ENCODE measurements at places on chromosomes 1 and 21. TPM values are rescaled to one million over a fixed set of nuclear protein-coding genes. Genes with fewer than 3 reads are reported as not detected.

- no peak for DNase-seq
Observed at GRCh38 chr1:109112056-109112651, 1.8 kb upstream of the ELAPOR1 start.

DNA sequence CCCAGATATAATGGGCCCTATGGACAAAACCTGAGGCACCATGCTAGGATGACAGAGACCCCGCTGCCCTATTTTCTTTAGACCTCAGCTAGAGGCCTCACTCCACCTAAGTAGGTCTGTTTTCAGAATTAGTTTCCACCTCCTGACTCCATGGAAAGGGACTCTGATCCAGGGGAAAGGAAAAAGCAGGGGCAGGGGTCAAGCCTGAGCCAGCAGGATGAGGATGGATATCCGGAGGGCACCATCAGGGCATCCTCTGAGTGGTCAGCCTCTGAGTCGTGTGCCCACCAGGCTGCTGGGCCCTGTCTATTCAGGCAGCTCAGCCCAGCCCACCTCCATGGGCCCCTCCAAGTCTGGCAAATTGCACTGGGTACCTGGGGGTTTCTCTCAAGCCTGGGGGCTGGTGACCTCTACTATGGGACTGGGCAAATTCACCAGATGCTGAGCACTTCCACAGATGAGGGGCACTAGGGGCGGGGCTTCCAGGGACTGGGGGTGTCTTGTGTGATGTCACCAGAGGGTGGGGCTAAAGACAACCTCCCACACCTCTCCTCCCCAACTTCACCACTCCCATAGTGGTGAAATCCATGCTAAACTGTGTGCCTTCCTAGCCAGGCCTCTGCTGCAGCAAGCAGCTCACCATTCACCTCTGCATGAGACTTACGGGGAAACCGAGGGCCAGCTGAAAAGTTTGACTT is 5.5 kb downstream of the PAQR7 start:
- DNase-seq = no peak

DNA sequence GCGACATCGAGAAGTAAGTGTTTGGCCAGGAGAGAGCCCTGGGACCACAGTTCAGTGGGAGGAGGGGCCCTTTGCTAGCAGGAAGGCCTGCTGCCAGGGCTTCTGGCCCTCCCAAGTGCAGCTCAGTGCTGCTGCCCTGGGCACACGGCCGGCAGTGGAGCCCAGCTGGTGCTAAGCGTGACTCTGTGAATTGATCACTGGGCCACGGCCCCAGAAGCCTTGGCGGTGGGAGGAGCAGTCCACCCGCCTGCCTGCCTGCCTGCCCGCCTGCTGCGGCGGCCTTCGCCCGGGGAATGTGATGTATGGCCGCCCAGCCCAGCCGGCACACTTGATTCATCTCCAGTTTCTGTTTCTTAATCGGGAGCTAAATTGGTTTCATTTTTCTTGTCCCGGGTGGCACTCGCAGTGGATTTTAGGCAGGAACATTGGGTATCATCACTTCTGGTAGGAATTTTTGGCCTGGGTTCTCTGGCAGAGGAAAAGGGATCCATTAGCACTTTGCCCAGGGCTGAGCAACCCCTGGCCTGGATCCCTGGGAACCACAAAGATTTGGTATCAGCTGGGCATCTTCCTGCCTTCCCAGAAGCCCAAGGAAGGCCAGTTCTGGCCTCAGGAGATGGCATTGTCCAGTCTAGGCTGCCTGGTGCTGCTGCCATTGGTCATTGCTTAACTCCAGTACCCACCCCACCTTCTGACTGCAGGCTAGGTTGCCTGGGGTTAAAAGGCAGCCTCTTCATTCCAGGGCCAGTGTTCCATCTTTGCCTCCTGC is 28.6 kb downstream of the TMEM53 start:
- peak; percentile 48 for DNase-seq

DNA sequence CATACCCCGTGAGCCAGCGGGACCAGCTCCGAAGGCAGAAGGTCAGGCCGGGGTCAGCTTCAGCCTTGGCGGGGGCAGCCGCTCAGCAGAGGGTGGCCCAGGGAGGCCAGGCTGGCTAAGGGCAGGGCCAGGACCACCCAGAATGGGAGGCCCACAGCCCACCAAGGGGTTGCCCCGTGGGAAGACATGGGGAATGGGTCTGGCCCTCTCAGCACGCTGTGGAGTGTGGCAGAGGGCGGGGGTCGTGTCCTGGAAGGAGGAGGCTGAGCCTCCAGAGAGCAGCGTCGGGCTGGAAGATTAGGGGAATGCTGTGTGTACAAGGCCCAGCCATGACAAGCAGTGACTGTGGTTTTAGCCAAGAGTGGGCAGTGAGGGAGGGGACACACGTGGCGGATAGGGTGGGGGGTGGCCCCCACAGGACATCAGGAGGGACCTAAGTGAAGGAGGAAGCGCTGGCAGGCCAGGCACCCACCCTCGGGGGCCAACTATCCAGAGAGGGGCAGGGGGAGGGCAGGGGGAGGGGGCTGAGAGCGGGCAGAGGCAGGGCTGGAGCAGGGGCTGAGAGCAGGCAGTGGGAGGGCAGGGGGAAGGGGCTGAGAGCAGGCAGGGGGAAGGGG is 43.9 kb upstream of the POFUT2 start:
- no peak for DNase-seq

DNA sequence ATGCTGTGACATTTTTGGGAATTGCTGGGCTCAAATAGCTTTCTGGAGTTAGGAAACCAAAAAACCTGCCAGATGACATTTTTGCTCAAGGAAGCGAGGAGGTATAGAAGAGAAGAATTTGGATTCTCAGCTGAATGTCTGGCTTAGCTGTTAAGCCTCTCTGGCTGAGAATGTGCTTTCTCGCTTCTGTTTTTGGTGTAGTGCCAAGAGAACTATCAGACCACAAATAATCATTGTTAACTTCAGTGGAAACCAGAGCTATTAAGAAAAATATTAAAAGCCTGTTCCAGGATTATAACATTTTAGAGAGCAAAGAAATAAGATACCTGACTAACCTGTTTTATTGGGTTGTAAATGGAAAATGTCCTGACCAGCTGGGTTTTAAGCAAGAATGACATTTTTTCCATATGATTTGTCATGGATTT is 39.5 kb upstream of the DIPK1A start:
- no peak for DNase-seq

DNA sequence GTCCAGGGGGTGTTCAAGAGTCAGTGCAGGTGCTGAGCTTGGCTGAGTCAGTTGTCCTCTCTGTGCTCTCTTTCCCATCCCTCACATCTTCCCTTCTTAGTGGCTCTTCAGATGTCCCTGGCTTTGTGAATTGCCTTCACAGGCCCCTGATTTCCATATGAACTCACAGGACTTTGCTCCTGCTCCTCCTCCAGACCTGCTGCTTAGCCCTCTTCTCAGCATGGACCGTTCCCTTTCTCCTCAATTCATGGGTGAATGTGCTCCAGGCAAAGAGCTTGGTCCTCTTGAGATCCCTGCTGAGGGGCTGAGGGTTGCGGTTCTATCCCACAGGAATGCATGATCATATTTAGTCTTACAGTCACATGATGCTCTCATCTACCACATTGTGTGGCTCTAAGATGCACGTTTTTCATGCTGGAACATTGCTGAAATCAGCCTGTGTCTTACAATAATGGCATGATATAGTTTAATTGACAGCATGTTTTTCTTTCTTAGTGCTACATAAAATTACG is 30.5 kb downstream of the CACNA1E start:
- DNase-seq = no peak

Gene THEM5
- not detected for total RNA-seq

Gene PCBP3
- total RNA-seq = 11.3 TPM

Gene TP73
- not detected for total RNA-seq

Gene ATP13A2
- total RNA-seq = 10.2 TPM

Gene KIFAP3
- total RNA-seq = 48.4 TPM

Data from heart right ventricle (tissue), 16 donors.